ENCODE measurements at places on chromosomes 1 and 21.

DNA sequence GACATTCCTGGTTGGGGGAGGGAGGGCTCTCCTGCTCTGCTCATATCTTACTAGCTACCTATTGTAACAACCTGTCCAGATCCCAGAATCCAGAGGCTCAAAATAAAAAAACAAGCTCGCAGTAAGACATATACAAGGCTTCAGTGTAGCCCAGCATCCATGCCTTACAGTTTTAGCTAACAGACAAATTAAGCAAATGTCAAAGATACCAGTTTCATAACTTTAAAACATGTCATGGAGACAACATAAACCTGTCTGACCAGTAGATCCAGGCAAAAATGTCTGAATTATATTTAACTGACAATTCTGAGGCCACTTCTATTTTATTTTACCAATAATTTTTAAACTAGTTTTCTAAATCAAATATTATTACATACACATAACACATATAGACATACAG lies 167.7 kb upstream of the TNR start:
- DNase-seq, result no peak

- DNase-seq, result no peak
These were observed 7.6 kb downstream of the FAM151A start for GRCh38 chr1:54615531-54616279.

DNA sequence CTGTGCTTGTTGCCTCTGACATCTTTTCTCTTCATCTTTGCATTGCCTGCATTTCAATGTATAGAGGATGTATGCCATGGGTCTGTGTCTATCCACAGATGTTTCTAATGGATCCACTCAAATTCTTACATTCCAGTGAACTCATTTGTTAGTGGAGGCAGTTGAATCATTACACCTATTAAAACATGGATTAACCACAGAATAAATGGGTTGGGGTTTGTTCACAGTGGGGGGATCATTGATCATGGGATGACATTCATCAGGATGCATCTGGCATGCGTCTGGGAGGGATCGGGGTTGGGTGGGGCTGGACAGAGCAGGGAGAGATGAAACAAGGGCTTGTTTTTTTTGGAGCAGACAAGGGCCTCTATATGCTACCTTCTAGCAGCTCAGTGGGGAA lies 182.5 kb downstream of the RHOU start:
- no peak for DNase-seq

- no peak for DNase-seq
These were observed 279.5 kb downstream of the KIF26B start for GRCh38 chr1:245434280-245434679.

GRCh38 chr1:10610901-10611600 lies 136.3 kb downstream of the PEX14 start:
- DNase-seq, result no peak

GRCh38 chr1:178774263-178774662 lies 49.2 kb downstream of the RALGPS2 start:
- no peak for DNase-seq

DNA sequence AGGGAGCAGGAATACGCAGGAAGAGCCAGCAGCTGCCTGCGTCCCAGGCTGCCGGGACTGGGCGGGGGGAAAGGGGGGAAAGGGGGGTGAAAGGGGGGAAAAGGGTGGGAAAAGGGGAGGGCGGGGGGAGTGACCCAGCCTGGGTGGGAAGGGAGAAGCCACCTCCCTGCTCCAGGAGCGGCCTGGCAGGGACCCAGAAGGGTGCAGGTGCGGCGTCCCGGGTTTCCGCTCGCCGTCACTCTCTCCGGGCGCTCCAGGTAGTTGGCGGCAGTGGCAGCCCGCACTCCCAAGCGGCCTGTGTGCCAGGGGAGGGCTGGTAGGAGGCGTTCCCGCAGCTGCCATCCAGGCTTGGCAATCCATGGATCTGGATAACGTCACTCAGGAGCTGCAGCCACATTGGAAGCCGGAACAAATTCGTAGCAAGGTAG lies 141.0 kb upstream of the NGF start:
- peak; percentile 49 for DNase-seq

GRCh38 chr1:166237675-166238074 lies 70.9 kb upstream of the FAM78B start:
- no peak for DNase-seq

DNA sequence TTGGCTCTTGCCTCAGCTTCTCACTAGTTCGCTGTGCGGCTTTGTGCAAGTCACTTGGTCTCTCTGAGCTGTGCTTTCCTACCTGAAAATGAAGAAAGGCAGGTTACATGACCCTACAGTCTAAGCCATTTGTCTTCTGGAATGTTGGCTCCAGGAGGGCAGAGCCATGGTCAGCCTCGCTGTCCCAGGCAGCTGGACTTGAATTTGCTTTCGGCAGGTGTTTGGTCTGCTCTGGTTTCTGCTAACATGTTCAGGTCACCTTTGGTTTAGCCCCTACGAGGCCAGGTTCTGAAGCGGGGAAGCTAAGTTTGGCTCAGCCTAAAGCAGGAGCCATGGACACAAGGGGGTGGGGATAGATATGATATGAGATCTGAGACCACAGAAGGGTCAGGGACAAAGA lies 19.1 kb downstream of the LRRC38 start:
- DNase-seq, result peak; percentile 36

- DNase-seq, result no peak
These were observed 161.6 kb downstream of the CHRM3 start for GRCh38 chr1:239547987-239548386.

DNA sequence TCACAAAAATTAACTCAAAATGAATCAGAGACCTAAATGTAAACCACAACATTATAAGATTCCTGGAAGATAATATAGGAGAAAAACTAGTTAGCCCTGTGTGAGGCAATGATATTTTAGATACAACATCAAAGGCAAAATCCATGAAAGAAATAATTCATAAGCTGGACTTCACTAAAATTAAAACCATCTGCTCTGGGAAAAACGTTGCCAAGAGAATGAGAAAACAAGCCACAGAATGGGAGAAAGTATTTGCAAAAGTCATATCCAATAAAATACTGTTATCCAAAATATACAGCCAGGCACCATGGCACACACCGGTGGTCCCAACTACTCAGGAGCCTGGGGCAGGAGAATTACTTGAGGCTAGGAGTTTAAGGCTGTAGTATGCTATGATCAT lies 70.3 kb downstream of the SYF2 start:
- DNase-seq, result no peak

DNA sequence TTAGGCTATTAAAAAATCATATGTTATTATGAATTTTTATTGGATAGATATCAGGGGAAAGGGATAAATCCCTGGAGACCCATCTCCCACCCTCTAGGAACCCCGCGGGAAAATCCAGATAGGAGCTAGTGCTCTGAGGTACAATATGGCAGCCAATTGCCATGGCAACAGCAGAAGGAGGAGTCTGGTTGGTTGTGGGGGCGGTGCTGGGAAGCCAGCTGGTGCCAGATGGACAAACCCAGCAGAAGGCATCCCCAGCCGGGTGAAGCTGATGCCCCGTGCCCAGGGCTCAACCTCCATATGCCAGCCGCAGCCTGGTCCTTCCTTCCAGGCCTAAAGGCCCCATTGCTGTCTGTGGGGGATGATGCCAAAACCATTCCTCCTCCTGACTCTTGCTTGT lies 38.3 kb downstream of the RHBG start:
- DNase-seq, result no peak

GRCh38 chr1:97202481-97203380 lies 481.1 kb downstream of the PTBP2 start:
- DNase-seq, result no peak

GRCh38 chr1:201116091-201116490 lies 3.9 kb upstream of the CACNA1S start:
- DNase-seq, result no peak

Data from heart left ventricle (tissue), 16 donors.